IMR-90 (cell line): ENCODE measurements at places on chromosomes 2 and 18.

DNA sequence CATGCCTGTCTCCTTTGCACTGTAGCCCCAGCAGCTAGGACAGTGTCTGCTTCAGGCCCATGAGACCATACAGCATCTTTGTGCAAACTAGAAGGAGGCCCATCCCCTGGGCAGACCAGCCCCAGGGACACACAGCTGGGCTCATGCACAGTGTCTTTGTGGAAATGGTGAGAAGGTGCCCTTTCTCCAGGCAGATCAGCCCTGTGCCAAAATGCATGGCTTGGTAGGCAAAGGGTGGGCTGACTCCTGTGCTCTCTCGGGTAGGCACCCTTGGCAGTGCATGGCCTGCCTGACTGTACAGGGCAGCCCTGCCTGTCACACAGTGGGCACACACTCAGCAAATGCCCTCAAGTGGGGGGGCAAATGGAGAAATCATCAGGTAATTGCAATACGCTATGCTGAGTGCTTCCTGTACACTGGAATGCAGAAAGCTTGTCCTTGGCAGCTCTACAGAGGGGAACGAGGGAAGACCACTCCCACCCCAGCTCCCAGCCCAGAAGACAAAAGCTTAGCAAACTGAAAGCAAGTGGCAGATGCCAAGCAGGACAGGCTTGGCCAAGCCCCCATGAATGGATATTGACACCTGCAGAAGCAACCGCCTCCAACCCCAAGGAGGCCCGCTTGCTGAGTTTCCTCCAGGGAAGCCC lies 21.6 kb downstream of the TNS1 start:
- DNase-seq: no peak

- DNase-seq: no peak
These were observed 54.0 kb upstream of the NOSTRIN start for GRCh38 chr2:168748461-168748860.

DNA sequence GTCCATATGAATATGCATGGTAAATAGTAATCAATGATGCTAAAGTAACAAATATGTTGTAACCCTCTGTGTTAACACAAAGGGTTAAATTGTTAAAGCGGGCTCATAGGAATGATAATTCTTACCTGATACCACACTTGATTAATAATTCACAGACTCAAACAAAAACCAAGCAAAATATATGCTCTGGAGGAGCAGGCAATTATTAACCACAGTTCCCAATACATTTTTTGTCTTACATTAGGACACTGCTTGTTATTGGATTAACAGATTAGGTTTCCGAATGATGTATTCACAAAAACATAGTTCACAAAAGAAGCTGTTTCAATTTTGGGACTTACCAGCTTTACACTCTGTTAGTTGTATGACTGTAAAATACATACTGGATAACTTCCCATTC lies 300.9 kb upstream of the LRRTM4 start:
- no peak for DNase-seq

DNA sequence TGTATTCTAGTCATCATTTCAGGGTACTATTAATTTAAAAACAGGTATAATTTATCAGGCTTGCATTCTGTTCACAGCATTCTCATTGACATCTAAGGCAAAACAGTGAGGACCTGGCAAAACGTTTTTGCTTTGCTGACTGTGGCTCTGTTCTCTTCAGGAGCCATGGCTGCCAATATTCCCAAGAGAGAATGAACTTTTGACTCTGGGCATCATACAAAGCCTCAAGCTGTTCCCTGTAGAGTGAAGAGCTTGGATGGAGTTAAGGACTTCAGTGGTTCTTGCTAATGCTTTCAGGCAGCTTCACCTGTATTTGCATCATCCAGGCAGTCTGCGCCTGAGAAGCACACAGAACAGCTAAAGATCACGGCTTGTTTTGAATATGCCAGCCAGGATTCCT lies 65.9 kb upstream of the CAVIN2 start:
- no peak for DNase-seq

- no peak for DNase-seq
These were observed 30.3 kb upstream of the PDK1 start for GRCh38 chr2:172525601-172526000.

- no peak for DNase-seq
These were observed 261.6 kb downstream of the NDUFA10 start for GRCh38 chr2:239763433-239764097.

DNA sequence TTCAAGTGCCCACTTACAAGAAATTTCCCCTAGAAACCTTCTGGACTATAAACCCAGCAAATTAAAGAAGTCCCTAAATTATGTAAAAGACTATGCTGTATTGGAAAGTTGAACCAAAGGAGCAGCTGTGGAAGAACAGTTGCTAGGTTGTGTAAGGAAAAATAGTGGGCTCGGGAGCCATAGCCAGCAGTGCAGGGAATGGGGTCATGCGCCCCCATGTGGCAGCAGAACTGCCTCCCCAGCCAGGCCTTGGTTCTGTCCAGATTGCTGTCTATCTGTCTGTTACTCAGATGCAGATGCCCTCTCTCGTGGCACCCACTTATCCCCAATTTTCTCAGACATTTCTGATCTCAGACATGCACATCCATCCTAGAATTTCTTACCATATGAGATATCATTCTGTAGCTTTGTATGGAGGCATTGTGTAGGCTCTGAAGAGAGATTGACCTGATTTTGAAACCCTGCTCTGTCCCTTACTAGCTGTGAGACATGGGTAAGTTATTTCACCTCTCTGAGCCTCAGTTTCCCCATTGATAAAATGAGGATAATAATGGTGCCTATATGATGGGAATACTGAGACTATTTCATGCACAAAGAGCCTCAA lies 258.3 kb downstream of the SS18 start:
- peak; percentile 61 for DNase-seq

- no peak for DNase-seq
These were observed 849.0 kb downstream of the RNF144A start for GRCh38 chr2:7766088-7766722.
